ENCODE measurements at places on chromosomes 16 and 17. TPM values are rescaled to one million over a fixed set of nuclear protein-coding genes. Genes with fewer than 3 reads are reported as not detected.

- no peak for DNase-seq
Observed at GRCh38 chr16:1018447-1019198, 37.1 kb downstream of the SOX8 start.

Gene DHX58
- 13.4 TPM for total RNA-seq

GRCh38 chr16:57551057-57551456 lies 8.6 kb downstream of the ADGRG5 start:
- no peak for DNase-seq

- no peak for DNase-seq
Observed at GRCh38 chr17:40427002-40427491, 9.4 kb upstream of the TOP2A start.

DNA sequence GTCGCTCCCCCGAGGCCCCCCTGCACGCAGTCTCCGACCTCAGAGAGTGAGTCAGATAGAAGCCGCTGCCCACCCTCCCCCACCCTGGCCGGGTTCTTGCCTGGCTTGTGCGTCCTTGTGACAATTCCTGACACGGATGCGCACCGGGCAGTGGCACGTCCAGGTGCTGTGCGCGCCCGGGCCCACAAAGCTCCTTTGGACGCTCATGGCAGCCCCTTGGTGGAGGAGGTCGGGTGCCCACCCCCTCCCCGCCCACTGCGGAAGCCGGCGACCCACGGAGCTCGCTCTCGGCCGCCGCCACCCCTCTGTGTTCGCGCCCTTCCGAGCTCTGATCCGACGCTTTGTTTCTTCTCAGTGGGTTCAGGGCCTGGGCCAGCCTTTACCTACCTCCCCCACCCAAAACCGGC lies 662 bp upstream of the TUBB3 start:
- DNase-seq: peak; percentile 65

GRCh38 chr16:2710021-2710710 lies 9.9 kb downstream of the PRSS27 start:
- no peak for DNase-seq

Gene FN3K
- total RNA-seq: 7.2 TPM

- DNase-seq: no peak
Observed at GRCh38 chr17:75596320-75597087, 8.9 kb downstream of the MYO15B start.

Gene PPY
- not detected for total RNA-seq

DNA sequence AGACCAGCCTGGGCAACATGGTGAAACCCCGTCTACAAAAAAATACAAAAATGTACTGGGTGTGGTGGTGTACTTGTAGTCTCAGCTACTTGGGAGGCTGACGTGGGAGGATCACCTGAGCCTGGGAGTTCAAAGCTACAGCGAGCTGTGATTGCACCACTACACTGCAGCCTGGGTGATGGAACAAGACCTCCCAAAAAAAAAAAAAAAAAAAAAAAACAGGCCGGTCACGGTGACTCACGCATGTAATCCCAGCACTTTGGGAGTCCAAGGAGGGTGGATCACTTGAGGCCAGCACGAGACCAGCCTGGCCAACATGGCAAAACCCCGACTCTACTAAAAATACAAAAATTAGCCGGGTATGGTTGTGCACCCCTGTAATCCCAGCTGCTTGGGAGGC lies 12.7 kb upstream of the APPBP2 start:
- DNase-seq: no peak

- DNase-seq: no peak
Observed at GRCh38 chr17:47295874-47296255, 27.9 kb upstream of the EFCAB13 start.

GRCh38 chr17:62689441-62690167 lies 62.1 kb downstream of the MRC2 start:
- no peak for DNase-seq
